ENCODE measurements at places on chromosomes 16 and 17.

DNA sequence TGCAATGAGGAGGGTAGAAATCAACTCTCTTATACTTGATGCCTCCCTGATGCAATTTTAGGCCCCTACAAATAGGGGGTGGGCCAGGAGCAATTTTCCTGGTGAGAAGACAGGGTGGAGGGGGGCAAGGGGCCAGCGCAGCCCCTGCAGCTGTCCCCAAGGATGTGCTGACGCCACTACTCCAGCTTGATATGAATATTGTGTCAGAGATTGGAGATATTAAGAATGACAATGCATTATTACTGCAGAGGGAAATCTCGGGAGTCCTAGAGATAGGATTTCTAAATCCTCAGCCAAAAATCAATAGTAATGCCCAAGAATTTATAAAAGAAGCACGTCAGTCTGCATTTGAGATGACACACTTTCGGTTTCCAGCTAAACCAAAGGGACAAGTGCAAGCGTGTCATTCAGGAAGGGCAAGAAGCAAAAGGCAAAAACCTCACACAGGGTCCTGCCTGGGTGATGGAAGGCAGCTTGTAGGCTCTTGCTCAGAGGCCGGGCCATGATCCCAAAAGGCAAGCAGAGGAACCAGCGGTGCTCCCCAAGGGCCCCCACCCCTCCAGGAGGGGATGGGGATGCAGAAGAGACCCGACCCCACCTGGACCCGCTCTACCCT is 178.8 kb downstream of the C16orf78 start:
- no peak for DNase-seq

DNA sequence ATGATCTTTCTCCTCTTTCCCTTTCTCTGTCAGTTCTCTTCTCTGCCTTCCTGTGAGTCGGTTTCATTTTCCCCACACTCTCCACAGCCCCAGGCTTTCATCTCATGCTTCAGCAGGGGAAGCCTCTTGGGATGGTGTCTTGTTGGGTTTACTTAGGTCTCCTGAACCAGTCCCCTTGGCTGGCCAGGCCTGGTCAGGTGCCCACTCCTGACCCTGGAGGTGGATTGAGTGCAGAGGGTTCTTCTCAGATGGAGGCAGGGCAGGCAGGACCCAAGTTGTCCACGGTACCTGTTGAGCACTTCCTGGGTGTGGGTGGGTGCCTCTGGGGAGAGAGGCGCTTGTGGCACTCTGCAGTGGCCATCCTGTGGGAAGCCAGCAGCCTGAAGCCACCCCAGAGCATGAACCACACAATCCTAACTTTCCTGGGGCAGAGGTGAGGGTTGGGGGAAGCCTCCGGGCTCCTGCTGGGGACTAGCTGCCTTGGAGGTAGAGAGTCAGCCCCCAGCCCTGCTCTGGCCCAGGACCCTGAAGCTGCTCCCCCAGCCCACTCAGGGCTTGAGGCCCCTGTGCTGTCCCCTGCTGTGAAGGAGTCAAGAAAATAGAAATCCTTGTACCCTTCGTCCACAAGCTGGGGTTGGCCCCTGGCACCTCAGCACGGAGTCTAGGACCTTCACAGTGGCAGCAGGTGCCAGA is 2.0 kb upstream of the RAP1GAP2 start:
- DNase-seq, result no peak

- DNase-seq, result no peak
Measured at GRCh38 chr16:66824006-66824405, 6.8 kb downstream of the NAE1 start.

GRCh38 chr16:49461517-49461951 is 87.9 kb downstream of the C16orf78 start:
- DNase-seq, result no peak

DNA sequence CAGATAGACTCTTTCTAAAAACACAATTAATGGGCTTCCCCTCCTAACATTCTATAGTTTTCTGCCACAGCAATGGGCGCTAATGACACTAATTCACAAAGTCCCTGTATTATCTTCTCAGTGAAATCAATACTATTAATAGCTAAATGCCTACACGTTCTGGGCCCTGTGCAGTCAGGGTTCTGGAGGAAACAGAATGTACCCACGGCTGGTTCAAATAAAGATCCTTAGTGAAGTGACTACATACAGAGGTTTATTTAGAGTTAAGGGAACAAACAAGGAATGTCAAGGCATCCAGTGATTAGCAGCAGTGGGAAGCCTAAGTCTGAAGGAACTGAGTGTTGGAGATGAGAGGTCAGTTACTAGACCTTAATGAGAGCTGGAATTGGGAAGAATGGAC is 43.5 kb upstream of the MTMR4 start:
- no peak for DNase-seq

Measured in head of caudate nucleus (tissue), 42 donors.